ENCODE measurements at places on chromosomes 12 and 14. TPM values are rescaled to one million over a fixed set of nuclear protein-coding genes. Genes with fewer than 3 reads are reported as not detected.

The SAMD15 gene
- total RNA-seq: 1.3 TPM

The TAS2R42 gene
- not detected for total RNA-seq

The LALBA gene
- not detected for total RNA-seq

The COX8C gene
- not detected for total RNA-seq

The SP1 gene
- 27.5 TPM for total RNA-seq

Data from HepG2 (cell line).